ENCODE measurements at places on chromosomes 4 and X.

- no peak for DNase-seq
These were observed 7.4 kb downstream of the SUPT20HL2 start for GRCh38 chrX:24306440-24306839.

DNA sequence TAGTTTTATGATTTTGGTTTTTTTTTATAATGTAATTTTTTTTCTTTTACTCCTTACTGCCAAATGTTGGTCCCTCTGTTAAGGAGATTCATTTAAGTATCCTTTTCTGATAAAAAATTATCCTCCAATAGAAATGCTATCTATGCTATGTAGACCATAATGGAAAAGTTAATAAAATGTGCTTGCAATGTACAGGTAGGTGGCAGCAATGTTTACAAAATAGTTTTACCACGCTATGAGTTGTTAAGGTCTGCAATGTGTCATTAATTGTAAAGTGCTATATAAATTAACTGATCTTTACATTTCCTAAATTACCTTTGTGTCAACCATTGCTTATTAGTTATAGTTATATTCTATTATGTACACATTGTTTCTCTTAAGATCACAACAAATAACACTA is 3.8 kb upstream of the CENPC start:
- DNase-seq, result no peak

GRCh38 chrX:105488716-105489115 is 268.2 kb upstream of the TEX13A start:
- no peak for DNase-seq

DNA sequence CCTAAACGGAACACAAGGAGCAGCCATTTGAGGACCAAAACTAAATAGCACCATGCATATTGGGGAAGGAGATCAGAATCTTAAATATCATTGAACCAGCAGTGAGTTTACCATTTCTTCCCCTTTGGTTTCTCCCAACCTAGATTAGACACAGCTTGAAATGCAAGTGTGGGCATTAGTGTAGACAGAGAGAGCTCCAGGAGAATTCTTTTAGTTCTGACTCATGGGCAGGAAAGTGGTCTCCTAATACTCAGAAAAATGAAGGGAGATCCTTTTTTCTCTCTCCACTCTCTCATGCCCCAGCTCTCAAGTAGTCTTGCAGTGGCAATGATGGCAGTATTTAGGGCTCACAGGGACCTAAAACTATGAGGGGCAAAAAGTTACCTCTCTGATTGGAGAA is 567.9 kb downstream of the INPP4B start:
- DNase-seq, result no peak

DNA sequence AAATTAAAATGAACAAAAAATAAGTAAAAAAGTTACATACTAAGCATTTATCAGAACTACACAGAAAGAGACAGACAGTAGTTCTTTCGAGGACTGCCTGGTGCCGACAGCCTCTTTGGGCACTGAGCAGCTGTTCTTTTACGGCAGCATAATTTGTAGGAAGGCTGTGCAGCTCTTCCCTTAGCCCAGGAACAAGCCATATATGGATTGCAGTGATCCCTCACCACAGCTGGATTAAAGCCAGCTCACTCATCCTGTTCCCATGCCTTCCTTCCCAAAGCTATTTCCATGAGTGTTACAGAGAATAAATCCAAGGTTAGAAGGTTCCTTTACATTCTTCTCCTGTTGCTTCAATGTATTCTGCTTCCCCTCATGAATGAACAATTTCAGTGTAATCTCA is 71.7 kb downstream of the DDX60L start:
- DNase-seq, result no peak

DNA sequence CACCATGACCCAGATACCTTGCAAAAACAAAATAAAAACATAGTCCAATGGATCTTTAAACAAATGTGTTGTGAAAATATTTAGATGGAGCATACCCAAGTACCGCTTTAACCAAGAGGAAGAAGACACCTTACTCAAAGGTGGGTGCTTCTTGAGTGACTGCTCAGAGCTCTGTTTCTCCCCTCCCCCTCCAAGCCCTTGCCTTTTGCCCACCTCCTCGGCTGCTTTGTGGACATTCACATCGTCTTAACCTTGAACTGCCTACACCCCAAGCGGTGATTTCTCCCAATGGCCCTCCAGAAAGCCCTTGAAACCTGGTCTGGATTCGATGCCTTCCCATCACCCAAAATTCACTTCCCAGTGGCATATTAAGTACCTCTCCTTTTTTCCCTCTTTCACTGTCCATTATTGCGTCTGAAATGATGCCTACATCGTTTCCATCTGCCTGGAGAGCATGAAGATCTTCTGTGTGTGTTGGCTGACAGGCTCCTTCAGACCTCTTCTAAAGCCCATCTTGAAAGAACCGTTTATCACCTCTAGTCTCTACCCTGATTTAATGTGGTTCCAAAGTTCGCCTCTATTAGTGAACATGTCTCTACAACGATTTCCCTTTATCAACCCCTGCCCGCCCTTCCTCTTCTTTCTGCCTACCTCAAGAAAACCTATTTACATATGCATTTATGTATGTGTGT is 968 bp downstream of the GPRIN3 start:
- no peak for DNase-seq

GRCh38 chr4:187500796-187501195 is 494.8 kb upstream of the ZFP42 start:
- DNase-seq, result no peak

DNA sequence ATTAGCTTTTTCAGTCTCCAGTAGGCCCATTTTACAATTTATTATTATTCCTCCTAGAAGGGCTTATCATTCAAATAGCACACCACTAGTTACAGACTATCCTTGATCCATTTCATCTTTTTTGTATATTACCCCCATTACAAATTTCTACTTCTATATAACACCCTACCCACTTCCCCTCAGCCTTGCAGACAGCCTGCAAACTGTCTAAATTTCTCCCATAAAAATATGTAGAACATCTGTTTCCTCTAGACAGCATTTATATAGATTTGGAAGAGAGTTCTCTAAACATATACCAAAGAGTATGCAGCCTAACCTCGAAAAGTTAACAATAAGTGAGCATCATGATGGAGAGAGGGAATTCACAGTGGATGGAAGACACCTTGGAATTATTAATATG is 30.8 kb downstream of the COMMD8 start:
- no peak for DNase-seq

DNA sequence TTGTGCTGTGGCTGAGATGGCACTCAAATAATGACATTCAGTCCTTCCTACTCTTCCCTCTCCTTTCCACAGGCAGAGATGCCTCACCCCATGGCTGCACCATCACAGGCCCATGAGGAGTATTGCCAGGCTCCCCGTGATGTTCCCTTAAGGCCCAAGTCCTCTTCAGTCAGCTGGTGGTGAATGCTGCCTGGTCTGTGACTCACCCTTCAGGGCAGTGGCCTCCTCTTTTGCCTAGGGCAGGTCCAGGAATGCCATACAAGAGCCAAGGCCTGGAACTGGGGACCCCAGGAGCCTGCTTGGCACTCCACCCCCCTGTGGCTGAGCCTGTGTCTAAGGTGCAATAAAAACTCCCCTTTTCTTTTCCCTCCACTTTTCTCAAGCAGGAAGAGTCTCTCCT is 144.2 kb upstream of the GEMIN8 start:
- DNase-seq, result no peak

DNA sequence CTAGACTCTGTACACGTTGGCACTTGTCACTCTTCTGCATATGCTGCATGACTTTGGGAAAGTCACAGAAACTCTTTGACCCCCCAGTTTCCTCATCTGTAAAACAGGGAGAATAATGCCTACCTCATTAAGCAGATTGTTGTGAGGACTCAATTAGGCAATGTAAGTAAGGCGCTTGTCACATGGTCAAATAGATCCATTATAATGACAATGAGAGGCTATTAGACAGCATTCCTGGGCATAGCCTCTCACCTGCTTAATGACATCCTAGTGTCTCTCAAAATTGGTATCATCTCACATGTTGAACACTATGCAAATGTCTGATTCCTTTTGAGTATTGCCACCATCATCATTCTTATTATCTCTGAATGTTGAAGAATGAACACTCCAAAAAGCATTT is 172.6 kb upstream of the JADE1 start:
- DNase-seq, result no peak

DNA sequence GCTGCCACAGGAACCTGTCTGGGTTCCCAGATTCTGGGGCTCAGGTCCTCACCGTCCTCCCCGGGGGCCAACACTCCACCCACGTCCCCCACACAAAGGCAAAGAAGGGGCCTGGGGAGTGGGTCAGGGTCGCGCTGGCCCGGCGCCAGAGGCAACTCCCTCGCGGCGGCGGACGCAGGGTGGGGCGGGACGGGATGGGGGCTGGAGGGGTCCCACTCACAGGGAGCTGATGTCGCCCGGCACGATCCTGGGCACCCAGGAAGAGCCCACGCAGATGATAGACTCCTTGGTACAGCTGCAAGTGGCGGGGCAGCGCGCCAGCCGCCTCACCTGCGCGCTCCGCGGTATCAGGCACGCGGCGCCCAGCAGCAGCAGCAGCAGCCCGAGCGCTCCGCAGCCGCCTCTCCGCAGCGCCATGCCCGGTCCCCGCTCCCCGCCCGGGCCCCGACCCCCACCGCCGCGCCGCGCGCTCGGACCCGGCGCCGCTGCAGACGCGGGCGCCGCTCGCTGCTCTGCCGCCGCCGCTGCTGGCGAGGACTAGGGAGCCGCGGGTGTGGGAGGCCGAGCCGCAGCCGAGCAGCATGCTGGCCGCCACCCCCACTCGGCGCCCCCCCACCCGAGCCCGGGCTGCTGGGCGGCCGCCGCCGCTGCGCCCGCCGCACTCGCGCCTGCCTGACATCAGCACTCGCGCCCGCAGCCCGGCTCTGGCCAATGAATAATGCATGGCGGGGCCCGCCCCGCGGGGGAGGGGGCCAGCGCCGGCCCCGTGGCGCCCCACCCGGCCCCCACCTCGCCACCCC is at the start of gene LGI2:
TSS of gene LGI2 (minus strand) at position 670 of the 800 bp plus-strand sequence. CDS start at position 417, 253 bp downstream.
- no peak for DNase-seq

DNA sequence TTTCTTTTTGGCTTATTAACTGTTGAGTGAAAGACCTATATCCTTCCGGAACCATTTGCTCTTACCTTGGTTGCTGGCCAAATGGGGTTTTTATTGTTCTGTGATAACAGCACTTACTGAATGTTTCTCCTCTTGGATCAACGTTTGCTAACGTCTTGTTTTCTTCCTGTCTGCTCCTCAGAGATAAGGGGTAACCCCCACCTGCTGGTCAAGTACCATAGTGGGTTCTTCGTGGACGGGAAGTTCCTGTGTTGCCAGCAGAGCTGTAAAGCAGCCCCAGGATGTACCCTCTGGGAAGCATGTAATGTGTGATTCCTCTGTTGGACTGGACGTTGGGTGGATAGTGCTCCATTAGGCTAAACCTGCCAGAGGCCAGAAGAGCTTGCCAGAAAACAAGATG is 15.3 kb downstream of the BMX start:
- no peak for DNase-seq

GRCh38 chrX:14232688-14233087 is 203.0 kb upstream of the GEMIN8 start:
- DNase-seq, result no peak

DNA sequence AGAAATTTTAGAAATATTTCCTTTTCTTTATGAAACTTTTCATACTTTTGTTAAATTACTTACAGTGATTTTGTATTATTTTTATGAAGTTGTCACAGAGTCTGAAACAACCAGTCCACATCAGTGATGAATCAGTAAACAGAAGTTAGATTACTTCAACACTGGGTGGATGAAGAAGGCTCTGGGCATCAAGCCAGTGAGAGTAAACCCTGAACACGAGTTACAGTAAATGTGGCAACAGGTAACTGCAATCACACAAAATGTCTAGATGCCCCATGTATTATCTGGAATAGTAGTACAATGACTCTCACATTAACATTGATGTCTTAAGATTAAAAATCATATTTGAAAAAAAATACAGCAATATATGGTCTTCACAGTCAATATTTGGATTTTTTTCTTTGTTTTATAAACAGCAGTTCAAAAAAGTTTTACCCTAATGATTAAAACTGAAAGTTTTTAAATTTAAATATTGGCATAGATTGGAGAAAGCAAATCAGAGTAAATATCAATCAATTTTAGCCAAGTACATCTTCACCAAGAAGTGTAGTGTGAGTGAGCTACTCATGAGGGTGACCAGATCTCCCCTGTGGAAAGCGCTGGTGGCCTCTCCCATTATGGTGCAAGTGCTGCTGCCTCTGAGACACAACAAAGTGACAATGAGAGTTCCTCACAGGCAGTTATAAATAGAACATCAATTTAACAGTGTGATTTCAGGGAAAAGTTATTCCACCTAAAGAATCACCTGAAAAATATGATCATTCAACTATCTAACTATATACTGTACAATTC is 63.2 kb upstream of the UGT2B7 start:
- no peak for DNase-seq

DNA sequence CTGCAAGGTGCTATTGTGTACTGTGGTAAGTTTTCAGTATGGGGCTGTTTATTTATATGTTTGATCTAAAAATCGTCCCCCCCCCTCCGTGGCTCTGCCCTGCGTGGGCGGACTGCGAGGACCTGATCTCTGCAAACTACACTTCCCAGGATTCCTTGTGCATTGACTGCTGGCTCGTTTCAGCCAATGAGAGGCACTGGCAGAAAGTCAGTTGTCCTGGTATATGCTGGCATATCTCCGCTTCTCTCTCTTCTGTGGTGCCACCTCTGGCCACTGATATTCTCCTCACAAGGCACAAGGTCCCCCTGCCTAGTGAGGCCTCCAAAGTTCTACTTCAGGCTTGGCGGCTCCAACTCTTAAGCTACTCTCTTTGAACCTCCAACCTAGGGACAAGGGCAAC is 168.8 kb upstream of the ZFP42 start:
- DNase-seq, result no peak

DNA sequence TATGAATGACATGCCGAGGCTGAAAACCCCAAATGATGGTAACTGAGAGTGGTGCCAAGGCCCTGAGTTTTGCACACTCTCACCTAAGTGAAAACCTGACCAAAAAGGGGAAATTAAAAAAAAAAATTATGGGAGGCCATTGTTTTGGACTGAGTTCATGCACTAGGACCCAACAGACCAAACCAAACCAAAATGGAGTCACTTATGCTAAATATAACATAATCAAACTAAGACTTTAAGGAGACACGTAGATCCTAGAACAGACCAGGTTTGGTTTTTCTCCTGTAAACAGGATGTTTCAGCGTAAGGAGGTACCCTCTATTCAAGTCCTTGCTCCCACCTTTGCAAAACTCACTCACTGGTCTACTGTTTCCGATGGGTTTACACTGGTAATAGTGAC is 453.0 kb downstream of the INPP4B start:
- DNase-seq, result no peak

- DNase-seq, result no peak
These were observed 41.9 kb downstream of the FRAS1 start for GRCh38 chr4:78099058-78099457.
